ENCODE measurements at places on chromosomes 4 and X. TPM values are rescaled to one million over a fixed set of nuclear protein-coding genes. Genes with fewer than 3 reads are reported as not detected.

The ZNF732 gene
- total RNA-seq = not detected

The CXCL11 gene
- not detected for total RNA-seq

The KCTD8 gene
- not detected for total RNA-seq

The NPY1R gene
- total RNA-seq = not detected

The TSPAN7 gene
- not detected for total RNA-seq

The CTAG2 gene
- total RNA-seq = 21.0 TPM

The UGT2B17 gene
- not detected for total RNA-seq

The PLAC1 gene
- not detected for total RNA-seq

The PCDH7 gene
- total RNA-seq = not detected

The CITED1 gene
- 0.40 TPM for total RNA-seq

The HTN3 gene
- not detected for total RNA-seq

The DCAF8L2 gene
- total RNA-seq = not detected

The PNCK gene
- total RNA-seq = 0.79 TPM
